T-helper 17 cell (primary cell): ENCODE measurements at places on chromosomes 4 and X. TPM values are rescaled to one million over a fixed set of nuclear protein-coding genes. Genes with fewer than 3 reads are reported as not detected.

DNA sequence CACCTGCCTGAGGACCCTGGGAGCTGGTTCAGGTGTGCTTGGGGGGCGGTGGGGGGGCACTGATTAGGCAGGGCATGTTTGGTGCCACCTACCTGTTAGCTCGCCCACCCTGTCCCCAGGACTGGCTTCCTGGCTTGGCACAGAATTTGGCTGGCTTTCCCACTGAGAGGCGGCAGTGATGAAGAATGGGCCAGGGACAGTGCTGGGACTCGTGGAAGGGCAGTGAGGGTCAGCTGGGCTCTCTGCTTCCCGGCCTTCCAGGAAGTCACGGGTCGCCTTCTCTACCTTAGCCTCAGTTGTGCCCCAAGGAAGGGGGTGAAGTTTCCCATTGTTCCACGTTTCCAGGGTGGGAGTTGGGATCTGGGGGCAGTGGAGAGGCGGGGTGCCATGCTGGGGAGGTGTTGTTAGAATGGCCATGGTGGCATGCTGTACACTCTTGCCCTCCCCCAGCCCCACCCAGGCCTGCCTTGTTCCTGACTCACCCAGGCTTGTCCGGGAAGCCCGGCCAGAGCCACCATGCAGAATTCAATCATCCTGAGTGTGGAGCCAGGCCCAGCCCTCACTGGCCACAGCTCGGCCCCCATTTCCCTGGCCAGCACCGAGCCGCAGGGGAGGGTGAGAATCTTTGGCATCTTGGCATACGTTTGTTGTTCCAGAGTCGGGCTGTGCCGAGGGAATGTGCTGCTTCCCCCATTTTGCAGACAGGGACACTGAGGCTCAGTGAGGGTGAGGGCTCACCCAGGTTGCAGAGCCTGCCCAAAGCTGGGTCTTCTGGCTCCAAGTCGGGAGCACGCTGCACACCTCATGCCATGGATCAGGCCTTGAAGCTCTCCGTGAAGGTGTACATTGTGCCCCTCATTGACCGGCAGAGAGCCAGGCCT lies 21.9 kb upstream of the GPR78 start:
- no peak for DNase-seq

The FRG1 gene
- 54.0 TPM for total RNA-seq

DNA sequence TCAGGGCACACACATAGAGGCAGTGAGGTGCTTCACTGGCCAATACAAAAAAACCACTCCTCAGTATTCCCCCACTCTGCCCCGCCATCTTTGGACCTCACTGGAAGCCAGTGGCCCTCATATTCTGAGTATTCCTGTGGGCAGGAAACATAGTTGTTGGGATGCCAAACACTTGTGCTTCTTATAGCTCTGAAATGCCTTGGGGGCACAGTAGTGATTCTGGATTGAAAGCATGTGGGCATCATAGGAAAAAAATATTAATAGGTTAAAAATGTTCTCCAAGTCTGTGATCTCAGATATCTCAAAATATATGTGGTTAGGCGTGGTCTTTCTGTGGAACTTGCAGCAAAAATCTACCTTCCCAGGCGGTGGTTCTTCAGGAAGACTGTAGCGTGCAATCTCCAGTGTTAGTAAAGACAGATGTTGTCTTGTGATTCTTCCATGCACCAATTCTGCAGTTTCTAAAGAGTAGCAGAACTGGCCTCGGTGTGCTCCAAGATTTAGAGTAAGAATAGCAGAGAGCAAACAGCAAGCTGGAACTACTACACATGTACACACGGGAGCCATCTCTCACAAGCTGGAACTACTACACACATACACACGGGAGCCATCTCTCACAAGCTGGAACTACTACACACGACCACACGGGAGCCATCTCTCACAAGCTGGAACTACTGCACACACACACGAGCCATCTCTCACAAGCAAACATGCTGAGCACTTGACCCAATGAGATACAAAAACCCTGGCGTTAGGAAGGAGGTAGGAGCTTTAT lies 8.0 kb upstream of the TENM3 start:
- no peak for DNase-seq

The FAT4 gene
- total RNA-seq = not detected

DNA sequence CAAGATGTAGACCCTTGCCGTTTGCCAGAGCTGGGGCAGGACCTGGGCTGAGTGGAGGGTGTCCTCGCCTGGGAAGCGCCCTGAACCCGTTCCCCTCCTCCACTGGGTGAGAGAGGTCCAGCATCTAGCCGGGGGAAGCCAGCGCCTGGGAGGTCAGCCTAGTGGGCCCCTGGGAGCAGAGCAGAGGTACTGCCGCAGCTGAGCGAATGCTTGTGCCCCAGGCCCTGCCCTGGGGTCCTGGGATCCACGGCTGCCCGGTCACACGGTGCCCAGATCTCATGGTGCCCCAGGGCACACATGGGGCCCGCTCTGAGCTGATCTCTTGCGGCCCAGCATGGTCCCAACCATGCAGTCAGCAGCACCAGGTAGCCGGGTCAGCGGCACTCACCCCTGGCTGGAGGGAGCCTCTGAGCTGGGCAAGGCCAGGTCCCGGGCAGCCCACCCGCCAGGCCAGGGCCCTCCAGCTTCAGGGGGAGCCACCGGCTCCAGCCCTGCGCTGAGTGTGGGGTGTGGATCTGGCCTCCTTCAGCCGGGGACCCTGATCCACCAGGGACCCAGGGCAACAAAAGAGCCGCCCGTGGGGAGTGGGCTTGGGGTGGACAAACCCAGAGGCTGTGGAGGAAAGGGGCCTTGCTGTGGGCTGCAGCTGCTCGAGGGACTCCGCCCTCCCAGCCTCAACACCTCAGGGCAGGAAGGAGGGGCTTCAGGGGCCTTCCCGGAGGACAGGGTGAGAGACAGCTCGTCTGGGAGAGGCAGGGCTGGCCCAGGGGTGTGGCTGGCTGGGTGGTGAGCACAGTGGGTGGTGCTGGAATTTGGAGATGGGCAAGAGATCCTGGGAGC lies 4.1 kb upstream of the CPLX1 start:
- no peak for DNase-seq

DNA sequence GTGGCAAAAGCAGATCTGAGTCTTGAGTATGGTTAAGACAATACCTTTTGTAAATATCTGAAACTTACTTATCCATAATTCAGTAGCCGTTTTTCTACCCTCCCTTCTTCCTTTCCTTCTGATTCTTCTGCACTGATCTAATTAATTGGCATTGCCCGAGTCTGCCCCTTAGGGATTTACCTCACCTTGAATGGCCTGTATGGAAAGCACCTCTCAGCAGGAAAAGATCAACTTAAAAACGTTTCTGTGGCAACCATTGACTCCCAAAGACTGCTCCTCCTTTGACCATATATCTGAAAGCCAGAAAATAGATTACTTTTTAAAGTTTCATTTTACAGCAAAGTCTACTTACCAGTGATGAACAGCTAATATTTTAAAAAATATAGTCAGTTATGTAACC lies 496.5 kb upstream of the LCORL start:
- DNase-seq = no peak

The SPRY1 gene
- 17.2 TPM for total RNA-seq

- DNase-seq = peak; percentile 51
Observed at GRCh38 chr4:185183622-185184281, 20.0 kb downstream of the CFAP97 start.

- DNase-seq = no peak
Observed at GRCh38 chrX:153862369-153863250, 23.4 kb downstream of the L1CAM start.

- DNase-seq = no peak
Observed at GRCh38 chrX:73849073-73849472, 286.1 kb downstream of the CHIC1 start.

DNA sequence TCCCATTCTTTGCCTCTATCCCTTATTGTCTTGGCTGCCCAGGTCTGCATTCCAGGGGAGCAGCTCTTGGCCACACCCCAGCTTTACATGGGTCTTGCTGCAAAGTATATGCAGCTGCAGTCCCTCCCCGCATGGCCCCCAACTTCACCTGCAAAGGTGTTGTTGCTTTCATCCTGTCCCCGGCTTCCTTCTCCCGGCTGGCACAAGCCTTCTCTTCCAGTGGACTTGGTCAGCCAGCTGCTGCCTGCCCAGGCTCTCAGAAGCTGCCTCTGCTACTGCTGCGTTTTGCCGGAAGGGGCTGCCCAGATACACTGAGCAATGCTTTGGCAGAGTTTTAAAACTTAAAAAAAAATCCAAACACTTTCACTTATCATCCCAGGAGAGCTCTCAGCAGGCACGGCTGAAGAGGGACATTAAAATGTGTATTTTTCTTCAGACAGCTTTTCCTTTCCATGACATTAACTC lies 121.2 kb upstream of the PDLIM3 start:
- no peak for DNase-seq

The FOXP3 gene
- total RNA-seq = 19.1 TPM

The SORBS2 gene
- 0.07 TPM for total RNA-seq

DNA sequence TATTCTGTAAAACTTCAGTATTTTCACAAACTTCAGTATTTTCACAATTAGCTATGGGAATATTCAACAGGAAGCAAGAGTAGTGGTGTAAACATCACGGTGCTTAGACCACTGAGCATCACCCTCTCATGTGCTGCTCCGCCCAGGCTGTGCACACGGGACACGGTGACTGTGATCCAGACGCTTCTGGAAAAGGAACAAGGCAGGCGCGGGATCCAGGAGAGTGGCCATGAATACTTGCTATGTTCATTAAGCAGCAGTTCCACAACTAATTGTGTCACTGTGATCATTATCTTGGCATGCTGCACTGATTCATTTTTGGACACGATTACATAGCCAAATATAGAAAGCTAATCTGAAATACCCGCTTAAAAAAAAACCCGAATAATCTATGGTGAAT lies 19.6 kb upstream of the FAT1 start:
- DNase-seq = no peak

DNA sequence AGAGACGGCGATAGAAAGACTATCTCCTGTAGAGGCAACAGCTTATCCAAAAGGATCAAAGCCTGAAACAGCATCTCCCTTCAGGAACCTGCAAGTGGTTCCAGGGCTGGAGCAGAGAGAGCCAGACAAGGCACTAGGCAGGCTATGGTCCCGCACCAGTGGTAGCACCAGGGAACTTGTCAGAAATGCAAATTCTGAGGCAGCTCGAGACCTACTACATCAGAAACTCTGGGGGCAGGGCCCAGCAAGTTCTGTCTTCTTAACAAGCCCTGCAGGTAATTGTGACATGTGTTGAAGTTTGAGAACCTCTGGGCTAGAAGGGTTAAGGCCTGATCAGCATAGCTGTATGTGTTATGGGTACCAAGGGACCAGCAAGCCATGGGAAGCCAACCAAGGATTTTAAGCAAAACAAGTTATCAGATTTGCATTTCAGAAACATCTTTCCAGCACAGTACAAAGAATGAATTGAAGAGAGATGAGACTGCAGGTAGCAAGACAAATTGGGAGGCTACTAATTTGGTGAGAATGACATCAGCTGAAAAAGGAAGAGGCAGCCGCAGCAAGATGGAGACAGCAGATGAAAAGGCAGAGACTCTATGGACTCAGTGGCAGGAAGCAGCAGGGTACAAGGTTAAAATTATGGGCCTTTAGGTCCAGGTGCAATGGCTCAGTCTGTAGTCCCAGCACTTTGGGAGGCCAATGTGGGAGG lies 139.7 kb downstream of the TSPAN5 start:
- DNase-seq = no peak

The PITX2 gene
- not detected for total RNA-seq

DNA sequence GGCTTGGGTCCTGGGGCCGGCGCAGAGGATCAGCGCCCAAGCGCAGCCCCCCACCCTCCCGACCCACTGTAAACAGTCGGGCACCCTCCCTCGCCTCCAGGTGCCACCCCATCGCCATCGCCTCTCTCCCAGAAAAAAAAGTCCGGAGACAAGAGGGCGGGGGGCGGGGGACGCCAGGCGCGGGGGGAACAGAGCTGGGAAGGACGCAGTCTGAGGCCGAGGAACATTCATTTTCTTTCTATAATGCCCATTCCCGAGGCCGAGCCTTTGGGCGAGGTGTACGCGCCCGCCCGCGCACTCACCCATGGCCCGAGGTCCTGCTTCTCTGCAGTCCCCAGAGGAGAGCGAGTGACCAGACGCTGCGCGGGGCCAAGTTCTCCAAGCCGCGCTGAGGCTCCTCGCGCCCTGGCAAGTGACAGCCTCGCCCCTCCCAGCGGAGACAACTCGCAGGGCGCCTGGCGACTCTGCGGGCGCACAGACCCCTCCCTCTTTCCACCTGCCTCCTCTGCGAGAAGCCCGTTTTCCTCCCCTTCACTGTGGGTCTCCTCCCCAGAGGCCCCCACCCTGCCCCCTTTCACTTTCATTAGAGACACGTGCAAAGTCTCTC lies 63.5 kb upstream of the WDR17 start:
- DNase-seq = no peak

GRCh38 chr4:128553686-128554515 lies 255.6 kb upstream of the JADE1 start:
- no peak for DNase-seq

The LGI2 gene
- not detected for total RNA-seq
